Activated T-helper 9 cell treated with anti-CD3 and anti-CD28 coated beads, Interleukin-2, amount 50 U/mL, for 16 hours (primary cell): ENCODE measurements at places on chromosomes 6 and 20.

GRCh38 chr20:32975698-32976674 lies 28.2 kb downstream of the SUN5 start:
- no peak for DNase-seq

DNA sequence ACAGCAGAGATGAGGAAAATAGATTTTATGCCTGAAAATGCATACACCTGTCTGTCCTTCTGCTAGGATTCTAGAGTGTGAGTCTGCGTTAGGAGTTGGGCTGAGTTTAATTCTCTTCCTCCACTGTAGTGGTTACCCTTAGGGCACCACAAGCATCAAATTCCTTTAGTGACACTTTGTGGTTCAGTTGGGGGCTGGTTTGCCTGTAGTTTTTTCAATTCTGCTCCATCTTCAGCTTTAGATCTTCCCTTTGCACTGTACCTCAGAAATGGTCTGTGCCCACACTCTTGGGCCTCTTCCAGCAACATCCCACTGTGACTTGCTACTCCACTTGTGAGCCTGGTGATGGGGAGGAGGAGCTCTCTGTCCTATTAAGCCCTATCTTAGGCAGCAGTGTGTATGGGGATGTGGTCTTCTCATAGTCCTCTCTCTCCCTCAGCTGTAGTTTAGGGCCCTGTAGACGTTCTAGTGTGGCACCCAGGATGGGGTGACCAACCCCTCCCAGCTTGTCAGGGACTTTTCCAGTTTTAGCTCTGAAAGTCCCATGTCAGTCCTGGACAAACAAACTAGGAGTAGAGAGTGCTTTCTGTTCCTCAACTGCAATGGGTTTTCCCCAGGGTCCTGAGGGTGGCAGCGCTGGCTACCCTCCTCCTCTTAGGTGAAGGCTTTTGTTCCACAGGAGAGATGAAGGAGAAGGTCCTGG lies 19.7 kb upstream of the OGFRL1 start:
- no peak for DNase-seq

GRCh38 chr6:81689580-81689979 lies 62.9 kb downstream of the TENT5A start:
- no peak for DNase-seq

GRCh38 chr6:2738373-2738979 lies 12.2 kb downstream of the MYLK4 start:
- no peak for DNase-seq

GRCh38 chr6:126300126-126300525 lies 39.8 kb upstream of the CENPW start:
- no peak for DNase-seq

GRCh38 chr6:22112461-22112860 lies 184.4 kb downstream of the PRL start:
- DNase-seq, result no peak

GRCh38 chr6:27679964-27680694 lies 207.2 kb upstream of the ZNF184 start:
- no peak for DNase-seq

- no peak for DNase-seq
These were observed 361.4 kb upstream of the FLRT3 start for GRCh38 chr20:14698605-14699373.

DNA sequence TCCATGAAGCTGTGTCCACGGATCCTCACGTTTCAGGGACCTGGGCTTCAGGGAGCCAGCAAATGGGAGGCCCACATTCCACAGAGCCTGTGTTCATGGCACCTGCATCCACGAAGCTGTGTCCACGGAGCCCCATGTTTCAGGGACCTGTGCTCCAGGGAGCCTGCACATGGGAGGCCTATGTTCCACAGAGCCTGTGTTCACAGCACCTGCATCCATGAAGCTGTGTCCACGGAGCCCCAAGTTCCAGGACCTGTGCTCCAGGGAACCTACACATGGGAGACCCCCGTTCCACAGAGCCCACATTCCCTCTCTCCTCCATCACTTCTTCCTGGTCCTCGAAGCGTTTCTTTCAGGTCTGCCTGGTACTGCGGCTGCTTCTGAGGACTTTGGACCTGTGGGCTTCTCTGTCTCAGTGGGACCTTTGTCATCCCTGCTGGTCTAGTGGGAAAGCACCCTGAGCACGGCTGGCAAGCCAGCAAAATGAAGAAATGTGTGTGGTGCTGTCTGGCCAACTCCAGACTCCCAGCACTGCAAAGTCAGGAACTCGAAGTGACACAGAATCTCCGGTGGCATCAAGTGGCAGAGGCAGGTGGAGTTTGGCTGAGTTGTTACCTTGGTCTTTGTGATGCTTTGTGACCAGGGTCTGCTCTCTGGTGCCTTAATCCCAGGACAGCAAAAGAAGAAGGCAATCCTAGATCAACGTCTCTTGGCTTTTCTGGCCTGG lies 245.9 kb downstream of the DLL1 start:
- no peak for DNase-seq

DNA sequence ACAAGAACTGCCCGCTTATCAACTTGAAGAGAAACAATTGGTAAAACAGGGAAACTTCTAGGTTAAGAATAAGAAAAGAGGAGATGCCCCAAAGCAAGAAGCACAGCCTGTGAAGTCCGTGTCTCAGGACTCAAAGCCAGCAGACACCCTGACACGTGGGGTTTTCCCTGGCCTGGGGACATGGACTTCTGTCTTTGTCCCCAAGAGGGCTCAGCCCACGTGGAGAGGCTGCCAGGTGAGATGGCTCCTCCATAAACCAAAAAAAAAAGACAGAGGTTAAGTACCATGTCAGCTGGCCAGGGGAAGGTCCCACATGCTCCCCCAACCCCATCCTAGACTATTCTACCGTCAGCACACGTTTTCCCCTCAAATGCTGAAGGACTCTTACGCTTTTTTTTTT lies 9.9 kb downstream of the SERPINB6 start:
- DNase-seq, result no peak

GRCh38 chr20:38603286-38603685 lies 1.7 kb downstream of the ARHGAP40 start:
- no peak for DNase-seq

DNA sequence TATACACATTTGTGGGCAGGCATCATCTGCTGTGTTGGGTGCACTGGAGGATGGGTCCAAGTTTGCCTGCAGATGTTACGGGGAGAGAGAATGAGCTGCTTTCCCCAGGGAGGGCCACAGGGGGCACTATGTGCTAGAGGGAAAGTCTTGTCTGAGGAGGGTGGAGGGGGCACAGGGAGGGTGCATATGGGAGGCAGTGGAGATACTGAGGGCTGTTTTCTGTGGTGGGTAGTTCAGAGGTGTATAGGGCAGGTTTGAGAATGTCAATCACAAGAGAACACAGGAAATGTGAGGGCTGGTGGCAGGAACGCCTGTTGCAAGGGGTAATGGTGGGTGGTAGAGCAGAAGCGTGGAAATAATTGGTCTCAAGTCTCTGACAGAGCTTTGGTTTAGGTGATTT lies 7.7 kb upstream of the PTPRA start:
- no peak for DNase-seq

DNA sequence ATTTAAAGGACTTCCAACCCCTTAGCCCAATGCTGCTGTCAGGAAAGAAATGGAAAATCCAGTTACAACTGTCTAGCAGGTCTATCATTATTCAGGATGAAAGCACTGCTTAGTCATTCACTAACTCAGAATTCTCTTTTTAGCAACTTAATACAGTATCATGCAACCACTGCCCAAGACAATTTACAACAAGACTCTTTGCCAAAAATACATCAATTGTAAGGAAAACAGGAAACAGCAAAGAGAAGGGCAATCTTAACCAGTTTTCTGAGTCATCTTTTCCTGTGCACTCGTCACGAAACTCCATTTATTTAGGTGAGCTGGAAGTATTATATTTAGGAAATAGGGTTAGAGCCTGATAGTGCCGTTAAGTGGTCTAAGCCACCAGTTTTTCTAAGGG lies 1197.7 kb upstream of the CITED2 start:
- no peak for DNase-seq

DNA sequence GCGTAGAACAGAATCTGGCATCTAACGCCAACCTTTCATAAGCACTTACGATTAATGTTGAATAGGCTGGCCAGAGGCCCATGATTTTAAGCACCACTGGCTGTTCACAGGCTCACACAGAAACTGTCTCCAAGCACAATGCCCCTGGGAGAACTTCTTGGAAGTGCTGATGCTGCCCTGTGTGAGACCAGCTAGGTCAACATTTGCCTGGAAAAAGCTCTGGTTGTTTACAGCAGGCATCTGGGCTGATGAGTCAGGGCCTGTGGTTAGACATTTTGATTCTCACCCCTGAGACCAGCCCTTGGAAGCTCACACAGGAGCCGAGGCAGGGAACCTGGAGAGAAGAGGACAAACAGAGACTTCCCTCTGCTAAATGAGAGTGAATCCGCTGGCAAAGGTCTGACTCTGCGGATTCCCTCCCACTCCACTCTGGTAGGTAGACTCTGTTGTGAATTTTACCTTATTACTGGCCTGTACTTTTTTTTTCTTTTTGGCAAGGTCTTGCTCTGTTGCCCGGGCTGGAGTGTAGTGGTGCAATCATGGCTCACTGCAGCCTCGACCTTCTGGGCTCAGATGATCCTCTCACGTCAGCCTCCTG lies 6.8 kb upstream of the SULF2 start:
- DNase-seq, result no peak

- DNase-seq, result no peak
These were observed 236.8 kb upstream of the RREB1 start for GRCh38 chr6:6870921-6871320.

- peak; percentile 9 for DNase-seq
These were observed 164.0 kb upstream of the RUNX2 start for GRCh38 chr6:45163952-45164766.

DNA sequence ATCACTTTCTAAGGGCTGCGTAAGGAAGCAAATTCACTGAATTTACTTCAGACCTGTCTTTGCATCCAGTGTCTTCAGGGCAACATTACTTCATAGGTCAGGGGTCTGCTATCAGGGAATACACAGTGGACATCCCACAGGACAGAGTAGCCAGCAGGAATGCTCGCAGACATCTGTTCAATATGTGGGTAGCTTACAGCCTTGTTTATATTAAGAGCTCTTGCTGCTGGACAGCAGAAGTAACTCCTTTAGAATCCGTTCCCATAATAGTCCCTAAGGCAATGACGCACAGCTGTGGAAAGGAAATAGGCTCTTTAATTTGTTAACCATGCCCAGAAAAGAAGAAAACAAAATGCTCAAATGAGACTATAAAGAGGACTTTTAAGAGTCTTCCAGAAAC lies 198.7 kb downstream of the MOXD1 start:
- no peak for DNase-seq

DNA sequence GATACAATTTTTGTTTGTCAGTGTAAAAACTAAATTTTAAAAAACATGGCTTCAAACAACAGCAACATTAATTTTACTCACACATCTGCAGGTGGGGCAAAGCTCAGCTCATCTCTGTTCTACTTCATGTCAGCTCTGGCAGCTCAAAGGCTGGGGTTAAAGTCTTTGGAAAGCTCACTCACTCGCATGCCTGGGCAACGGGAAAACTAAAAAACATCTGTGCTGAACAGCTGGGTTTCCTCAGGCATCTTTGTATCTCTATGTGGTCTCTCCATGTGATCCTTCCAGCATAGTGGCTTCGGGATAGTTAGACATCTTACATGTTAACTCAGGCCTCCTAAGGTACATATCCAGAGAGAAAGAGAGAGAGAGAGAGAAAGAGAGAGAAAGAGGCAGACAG lies 499.6 kb downstream of the RFPL4B start:
- no peak for DNase-seq

- DNase-seq, result no peak
These were observed 229.8 kb upstream of the SASH1 start for GRCh38 chr6:148112851-148113319.

DNA sequence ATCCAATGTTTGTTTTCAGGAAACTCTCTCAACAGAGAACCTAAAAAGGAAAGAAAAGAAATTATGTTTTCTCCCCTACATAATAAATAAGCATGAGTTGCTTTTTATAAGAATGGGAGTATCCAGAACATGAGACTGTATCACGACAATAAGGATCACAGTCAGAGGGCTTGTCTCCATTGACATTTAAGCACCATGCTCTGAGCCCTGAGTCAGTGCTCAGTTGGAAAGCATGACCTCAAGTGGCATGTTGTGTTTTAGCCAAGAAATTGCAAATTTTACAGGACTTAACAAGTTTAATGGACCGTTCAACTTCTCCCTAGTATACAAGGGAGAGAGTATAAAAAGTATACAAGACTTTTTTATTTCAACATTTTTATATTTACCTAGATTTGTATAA lies 431.6 kb downstream of the GJA1 start:
- no peak for DNase-seq

DNA sequence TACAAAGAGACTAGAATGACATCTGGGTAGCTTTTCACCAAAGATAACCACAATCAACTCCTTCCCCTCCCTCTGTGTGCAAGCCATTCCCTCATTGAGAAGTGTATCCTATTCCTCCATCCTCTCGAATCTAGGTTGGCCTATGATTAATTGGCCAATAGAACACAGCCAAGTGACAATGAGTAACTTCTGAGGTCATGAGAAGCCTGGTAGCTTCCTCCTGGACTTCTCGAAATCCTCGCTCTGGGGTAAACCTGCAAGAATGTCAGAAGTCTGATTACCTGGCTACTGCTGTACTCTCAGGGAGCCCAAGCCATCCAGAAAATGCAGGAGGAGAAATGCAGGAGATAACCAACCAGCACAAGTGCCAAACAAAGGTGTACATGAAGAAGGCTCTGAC lies 13.1 kb downstream of the ARHGAP18 start:
- no peak for DNase-seq

DNA sequence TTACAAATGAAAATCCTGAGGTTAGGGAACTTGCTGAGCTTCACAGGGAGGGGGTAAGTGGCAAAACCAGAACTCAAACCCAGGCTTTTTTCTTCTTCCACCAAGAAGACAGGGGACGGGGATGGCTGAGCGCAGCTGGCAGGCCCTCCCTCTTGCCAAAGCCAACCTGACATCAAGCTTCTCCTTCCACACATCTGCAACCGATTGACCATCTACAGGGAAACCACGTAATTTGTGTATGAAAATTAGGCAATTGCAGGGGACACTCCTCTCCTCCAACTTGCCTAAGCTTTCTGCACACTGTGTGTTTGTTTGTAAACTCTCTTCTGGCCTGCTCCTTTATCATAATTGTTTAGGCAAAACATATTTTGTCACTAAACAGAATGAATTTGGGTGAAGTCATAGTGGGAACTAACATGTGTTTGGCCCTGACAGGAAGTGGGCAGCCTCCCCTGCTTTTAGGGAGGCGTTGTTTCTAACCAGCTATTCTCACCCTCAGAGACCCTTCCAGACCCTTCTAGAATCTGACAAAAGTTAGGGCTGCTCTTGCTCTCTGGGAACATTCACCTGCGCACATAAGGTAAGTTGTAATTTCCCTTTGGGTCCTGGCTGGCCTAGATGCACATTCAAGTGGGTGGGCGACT lies 18.9 kb downstream of the ZNF831 start:
- no peak for DNase-seq

DNA sequence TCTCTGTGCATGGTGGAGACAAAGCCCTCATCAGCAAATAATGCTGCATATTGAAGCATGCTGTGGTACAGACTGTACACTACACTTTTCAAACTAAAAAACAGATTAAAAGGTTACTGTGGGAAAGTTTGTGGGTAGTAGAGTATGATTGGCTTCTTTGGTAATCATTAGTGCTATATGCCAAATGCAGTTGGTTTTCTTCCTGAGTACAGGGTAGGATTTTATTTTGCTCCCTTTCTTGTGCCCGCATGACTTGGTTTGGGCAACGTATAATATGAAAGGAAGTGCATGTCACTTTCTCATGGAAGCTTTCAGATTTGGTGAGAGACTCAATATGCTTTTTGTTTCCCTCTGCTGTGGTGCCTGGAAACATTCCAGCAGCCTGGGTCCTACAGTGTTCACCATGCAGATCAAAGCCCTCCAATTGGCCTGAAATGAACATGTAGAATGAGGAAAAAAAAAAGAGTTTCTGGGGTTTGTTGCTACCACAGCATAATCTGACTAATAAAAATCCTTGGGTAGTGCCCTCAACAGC lies 270.7 kb upstream of the ADGRB3 start:
- no peak for DNase-seq
